Left ventricle myocardium superior (tissue), 1 donor: ENCODE measurements at places on chromosomes 7 and 10. TPM values are rescaled to one million over a fixed set of nuclear protein-coding genes. Genes with fewer than 3 reads are reported as not detected.

GRCh38 chr10:91287276-91287675 lies 66.8 kb downstream of the PCGF5 start:
- DNase-seq, result no peak

GRCh38 chr10:116947841-116948529 lies 57.0 kb downstream of the SHTN1 start:
- no peak for DNase-seq

LEP gene
- total RNA-seq, result 0.42 TPM

DYDC1 gene
- total RNA-seq, result not detected
